ENCODE measurements at places on chromosomes 6 and 20.

GRCh38 chr6:170163405-170164170 lies 127.3 kb downstream of the DLL1 start:
- no peak for DNase-seq

DNA sequence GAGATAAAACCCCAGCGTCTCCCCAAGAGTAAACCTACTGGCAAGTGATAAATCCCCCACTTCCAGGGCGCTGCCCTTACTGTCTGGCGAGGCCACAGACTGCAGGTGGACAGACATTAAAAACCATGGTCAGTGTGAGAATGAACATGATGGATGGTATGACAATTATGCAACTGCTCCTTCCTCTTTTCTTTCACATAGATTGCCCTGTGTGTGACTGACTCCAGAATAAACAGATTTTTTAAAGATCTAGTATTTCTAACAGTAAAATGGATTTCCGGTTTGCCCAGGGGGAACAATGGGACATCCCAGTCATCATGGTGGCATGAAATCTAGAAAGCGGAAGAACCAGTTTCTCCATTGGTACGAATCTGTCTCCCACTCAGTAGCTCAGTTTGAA lies 153.7 kb downstream of the FOXC1 start:
- DNase-seq = no peak

DNA sequence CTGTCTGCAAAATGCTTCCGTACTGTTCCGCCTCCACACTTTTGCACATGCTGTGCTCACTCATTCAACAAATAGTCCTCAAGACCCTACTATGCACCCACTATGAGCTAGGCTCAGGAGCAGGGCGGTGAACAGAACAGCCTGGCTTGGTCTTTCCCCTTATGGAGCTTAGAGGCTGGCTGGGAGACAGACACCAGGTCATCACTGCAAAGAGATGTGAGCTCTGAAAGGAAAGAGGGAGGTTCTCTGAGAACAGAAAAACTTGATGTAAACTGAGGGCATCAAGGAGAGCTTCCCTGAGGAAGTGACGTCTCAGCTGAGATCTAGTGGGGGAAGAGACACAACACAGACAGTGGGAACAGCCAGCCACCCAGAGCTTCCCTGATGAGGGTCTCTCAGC lies 31.0 kb upstream of the TGM2 start:
- no peak for DNase-seq

- no peak for DNase-seq
Measured at GRCh38 chr6:449057-449430, 57.5 kb downstream of the IRF4 start.

DNA sequence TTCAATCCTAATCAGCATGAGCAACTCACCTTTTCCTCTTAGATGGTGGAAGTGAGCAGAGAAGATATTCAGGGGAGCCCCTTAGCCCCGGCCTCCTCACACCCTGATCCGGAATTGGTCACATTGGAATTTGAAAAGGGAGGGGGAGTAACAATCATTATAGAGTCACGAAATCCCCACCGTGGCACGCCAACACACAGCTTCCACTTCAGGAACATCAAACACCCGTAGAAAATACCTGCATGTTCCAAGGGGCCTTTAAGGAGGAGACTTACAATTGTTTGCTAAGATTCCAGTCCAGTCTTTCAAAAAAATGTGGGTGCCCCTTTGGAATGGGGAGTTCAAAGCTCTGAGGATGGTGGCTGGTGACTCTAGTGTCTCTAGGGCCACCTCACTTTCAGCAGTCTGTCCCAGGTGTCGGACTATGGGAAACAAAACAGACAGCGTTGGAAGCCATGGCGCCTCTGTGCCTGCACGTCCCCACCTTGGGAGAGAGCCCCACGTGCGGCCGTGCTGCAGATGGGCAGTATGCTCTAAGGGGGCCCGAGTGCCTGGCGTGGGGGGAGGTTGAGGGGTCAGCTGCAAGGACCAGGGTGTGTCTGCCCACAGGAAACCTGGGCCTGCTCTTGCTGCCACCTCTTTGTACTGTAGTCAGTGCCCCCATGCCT lies 2.4 kb downstream of the CD93 start:
- DNase-seq = no peak

DNA sequence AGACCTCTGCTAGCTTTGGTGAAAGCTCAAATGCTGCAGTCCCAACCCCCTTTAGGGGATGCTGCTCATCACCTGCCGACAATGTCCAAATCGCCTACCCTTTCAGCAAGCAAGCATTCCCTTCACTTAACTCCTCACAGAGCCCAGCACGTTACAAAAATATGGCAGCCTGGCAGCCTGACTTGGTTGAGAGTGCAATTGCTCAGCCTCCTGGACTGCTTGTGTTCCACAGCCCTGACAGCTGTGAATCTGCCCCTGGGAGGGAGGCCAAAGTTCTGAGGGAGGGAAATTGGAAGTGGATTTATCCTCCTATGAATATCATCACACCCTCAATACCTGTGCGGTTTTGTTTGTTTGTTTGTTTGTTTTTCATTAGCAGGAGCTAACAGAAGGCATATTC lies 231.0 kb downstream of the HIVEP2 start:
- no peak for DNase-seq

- DNase-seq = no peak
Measured at GRCh38 chr6:152745509-152746171, 5.0 kb upstream of the VIP start.

DNA sequence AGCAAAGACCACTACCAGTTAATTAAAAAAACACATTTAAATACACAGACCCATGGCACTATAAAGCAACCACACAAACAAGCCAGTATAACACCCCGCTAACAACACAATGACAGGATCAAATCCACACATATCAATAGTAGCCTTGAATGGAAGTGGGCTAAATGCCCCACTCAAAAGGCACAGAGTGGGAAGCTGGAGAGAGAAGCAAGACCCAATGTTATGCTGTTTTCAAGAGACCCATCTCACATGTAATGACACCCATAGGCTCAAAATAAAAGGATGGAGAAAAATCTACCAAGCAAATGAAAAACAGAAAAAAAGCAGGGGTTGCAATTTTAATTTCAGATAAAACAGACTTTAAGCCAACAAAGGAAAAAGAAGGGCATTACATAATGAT lies 125.4 kb upstream of the PTCHD4 start:
- no peak for DNase-seq

GRCh38 chr20:5349448-5349847 lies 32.7 kb upstream of the PROKR2 start:
- DNase-seq = no peak

GRCh38 chr20:409697-410559 lies 1.8 kb downstream of the RBCK1 start:
- no peak for DNase-seq

DNA sequence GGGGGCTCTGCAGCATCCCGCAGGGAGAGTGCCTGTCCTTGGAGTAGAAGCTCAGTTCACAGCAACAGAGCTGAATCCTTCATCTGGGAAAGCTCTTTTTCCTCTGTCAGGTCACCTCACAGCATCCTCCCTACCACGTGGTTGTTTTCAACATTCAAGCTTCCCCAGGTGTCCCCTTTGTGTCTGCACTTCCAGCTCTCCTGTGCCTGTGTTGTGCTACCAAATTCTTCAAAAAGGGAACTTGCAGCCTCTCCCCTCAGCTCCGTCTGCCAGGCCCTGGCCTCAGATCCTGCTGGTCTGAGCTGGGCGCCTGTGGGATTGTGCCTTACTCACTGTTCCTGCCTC lies 108.4 kb downstream of the FOXF2 start:
- no peak for DNase-seq

GRCh38 chr6:33958526-33959328 lies 154.9 kb upstream of the MLN start:
- no peak for DNase-seq

GRCh38 chr20:2559651-2560050 lies 23.3 kb downstream of the TMC2 start:
- DNase-seq = no peak

- no peak for DNase-seq
Measured at GRCh38 chr6:3286641-3287171, 28.0 kb downstream of the PSMG4 start.

- no peak for DNase-seq
Measured at GRCh38 chr20:31908424-31908823, 38.0 kb downstream of the TTLL9 start.

DNA sequence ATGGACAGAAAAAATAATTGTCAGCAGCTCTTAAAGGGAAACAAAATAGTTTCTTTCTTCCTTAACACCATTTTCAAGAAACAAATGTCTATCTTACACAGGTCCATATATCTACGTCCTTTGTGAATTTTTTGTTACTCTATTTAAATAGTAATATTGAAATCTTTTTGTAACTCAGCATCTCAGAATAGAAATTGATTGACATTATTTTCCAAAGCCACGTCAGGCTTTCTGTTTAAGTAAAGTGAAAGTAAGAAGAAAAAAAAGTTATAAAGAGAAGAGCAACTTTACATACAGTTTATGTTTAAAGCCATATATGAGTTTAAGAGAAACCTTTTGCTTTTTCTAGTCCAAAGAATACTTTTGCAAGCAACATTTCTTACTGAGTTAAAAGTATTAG lies 402.9 kb upstream of the SOX4 start:
- DNase-seq = no peak

DNA sequence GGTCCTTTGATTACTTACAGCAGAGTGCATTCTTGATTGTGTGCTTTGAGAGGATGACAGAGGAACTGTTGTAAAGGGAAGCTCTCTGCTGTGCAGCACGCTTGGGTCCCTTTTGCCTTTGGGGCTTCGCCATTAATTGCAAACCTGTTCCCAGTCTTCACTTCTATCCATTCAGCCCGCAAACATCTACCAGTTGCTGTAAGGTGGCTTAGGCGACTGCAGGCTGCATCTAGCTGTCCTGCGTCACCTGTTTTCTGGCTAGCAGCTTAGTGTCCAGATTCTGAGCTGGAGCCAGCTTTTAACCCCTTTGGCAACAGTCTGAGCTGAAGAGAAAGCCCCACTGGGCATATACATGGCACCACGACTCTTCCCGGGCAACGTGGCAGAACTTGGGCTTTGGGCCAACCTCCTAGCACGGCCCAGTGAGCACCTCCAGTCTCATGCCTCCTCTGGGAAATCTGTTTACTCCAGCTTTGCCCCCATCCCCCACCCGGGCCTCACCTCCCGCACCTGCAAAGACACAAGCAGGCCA lies 2.5 kb upstream of the FASTKD5 start:
- no peak for DNase-seq

DNA sequence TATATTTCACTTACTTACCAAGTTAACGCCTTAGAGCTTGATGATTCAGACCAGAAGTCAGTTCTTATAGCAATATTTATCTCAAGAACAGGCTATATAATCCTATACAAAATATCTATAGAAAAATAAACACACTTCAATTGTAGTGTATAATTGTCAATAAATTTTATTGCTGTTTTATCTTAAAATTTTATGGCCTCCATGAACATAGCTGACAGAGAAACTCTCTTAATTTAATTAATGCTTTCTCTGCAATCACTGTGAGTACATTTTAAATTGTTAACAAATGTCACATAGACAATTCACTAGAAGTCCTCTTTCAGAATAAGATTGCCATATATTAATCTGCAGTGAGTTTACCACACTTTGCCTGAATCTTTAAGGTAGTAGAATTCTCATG lies 178.6 kb downstream of the RFPL4B start:
- DNase-seq = no peak

GRCh38 chr6:12968839-12969558 lies 252.4 kb downstream of the PHACTR1 start:
- no peak for DNase-seq

GRCh38 chr20:47612670-47613069 lies 111.0 kb downstream of the NCOA3 start:
- no peak for DNase-seq

DNA sequence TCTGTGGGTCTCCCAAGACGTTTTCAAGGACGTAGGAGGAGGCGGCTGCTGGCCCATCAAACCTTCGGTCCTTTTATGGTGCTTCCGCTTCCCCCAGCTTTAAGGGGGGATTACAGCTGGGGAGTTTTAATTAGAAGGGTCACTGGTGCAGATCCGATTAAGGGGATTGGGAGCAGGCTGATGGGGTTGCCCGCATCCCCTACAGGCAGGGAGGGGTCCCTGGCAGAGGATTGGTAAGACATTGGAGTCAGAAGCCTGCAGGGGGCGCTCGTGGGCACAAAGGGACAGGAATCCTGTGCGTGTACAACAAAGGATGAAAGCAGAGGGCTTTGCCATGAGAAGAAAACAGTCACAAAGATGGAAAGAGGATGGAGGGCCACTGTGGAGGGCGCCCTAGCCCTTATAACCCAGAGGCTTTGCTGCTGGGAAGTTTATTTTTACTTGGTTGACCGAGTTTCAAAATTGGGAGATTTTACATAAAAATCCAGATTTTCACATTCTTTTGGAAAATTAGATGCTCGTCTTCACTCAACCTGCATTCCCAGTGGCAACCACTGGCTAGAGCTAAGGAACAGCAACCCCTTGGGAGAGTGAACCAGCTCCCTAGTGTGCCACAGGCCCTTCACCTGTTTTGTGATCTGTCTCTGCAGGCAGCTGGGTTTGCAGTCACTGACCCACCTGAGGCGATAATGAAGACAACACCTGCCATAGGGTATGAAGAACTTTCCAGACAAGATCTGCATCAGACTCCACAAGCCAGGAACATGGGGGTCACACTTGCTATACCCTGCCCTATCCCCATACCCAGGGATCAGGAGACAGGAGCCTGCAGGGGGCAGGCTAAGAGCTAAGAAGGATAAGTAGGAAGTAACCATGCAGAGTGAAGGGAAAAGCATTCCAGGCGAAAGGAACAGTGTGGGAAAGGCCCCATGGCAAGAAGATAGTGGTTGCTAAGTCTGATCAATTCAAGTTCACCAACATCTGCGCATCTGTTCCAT lies 97.7 kb downstream of the KCNB1 start:
- DNase-seq = no peak

- no peak for DNase-seq
Measured at GRCh38 chr20:44858606-44859360, 26.7 kb upstream of the YWHAB start.

DNA sequence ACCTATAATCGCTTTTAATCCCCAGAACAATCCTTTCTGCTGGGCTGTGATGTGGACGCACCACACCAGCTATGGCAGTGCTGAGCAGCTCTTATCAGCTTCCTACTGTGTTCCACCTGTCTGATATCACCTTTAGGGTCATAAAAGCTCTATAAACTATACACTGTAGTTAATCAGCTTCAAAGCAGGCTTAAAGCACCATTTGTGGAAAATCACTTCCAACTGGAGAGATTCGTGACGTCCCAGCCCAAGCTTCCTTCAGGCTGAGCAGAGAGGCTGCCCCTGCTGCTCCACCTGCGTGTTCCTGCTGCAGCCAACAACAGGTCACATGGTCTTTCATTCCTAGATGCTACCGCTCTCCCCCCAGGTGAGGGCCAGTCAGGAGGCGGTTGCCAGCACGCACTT lies 156.5 kb downstream of the SMOC2 start:
- DNase-seq = no peak

DNA sequence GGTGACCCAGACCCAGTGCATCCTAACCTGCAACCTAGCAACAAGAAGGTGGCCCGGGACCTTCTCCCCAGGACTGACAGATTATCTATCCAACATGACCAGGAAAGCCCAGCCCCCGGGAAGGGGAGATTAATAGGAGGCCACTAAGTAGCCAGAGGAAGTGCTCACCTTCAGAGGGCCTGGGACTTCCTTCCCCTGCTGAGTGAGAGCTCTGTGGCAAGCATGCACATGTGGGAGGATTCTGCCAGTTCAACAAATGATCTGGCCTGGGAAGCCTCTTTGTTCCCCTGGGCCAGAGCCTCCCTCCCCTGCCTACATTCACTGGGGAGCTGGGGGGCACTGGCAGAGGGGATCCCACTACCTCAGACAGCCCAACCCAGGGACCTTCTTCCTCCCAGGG lies 39.6 kb downstream of the SHLD1 start:
- DNase-seq = no peak

- DNase-seq = no peak
Measured at GRCh38 chr20:21269772-21270171, 33.4 kb upstream of the XRN2 start.
